ENCODE measurements at places on chromosomes 6 and 20. TPM values are rescaled to one million over a fixed set of nuclear protein-coding genes. Genes with fewer than 3 reads are reported as not detected.
A peak's percentile ranks its signal among the peaks of the same experiment; 100 is the strongest.

DNA sequence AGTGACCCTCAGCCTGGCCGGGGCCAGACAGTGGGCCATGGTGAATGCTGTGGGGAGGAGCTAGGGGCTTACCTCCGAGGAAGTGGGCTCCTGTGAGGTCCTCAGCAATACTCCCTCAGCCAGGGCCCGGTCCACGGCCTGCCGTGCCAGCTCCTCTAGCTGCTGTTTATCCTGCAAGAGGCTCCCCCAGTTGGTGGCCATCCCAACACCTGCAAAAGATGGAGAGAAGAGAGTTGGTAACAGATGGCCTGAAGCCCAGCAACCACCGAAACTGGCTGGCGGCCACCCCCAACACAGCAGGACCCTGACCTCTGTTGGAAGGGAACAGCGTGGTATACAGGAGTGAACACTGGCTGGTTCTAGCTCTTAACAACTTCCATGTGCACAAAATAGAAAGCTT, 4.0 kb downstream of the GSS start:
- DNase-seq = no peak
- peaks cover 26% of the 10 kb centered on the region for H3K36me3 ChIP-seq
- no peak overlapping the region for H3K27ac ChIP-seq

DNA sequence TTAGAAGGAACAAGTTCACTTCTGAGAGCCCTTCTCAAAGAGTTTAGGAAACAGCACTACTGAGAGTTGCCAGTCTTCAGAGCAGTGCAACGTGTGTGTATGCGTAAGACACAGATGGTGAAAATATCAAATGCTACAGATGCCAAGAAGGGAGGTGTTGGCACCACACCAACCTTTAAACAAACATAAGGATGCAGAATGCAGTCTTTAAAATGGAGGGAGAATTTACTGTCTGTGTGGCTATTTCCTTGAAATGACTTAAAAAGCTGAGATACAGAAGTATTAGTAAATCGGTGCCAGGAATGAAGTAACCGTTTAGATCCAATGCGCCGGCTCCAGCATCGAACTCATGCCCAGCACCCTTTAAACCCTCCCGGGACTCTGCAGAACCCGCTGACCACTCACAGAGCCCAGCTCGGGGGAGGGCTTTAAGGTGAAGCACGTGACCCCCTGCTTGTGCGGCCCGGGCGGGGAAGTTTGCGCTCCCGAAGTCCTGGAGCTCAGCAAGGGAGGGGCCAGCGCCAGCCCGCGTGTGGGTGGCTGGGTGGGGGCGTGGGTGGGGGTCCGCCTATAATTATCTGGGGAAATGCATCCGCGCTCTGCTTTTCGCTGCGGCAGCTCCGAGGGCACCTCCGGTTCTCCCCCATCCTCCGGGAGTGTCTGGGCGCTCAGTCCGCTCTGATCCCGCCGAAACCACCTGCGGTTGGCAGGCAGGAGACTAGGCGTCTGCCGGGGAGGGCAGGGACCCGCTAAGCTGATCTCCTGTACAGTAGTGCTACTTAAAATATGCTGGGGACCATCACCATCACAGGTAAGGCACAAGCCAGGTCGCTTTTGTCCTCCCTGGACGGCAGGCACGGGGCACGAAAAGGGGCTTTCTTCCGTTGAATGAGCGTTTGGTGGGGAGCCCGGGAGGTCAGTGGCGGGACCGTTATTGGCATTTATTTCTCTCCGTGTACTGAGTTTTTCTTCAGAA, 66.0 kb downstream of the ZBTB2 start:
- H3K4me3 ChIP-seq = peak overlapping the region; percentile 11
- DNase-seq = peak; percentile 29
- H3K4me1 ChIP-seq = peaks cover 11% of the 10 kb centered on the region
- H3K27me3 ChIP-seq = peaks cover 7% of the 10 kb centered on the region
- H3K36me3 ChIP-seq = no peaks in the 10 kb centered on the region

The DSN1 gene
- 27.5 TPM for total RNA-seq

DNA sequence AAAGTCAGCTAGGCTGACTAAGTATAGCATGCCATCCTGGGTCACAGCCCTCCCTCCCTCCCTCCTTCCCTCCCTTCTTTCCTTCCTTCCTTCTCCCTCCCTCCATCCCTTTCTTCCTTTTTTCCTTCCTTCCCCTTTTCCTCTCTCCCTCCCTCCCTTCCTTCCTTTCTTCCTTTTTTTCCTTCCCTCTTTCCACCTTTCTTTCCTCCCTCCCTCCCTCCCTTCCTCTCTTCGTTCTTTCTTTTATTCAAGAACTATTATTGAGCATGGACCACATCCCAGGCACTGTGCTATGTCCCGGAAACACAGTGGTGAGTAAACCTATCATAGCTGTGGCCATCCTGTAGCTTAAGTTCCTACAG, 106.2 kb upstream of the BACH2 start:
- peaks cover 26% of the 10 kb centered on the region for H3K4me1 ChIP-seq
- H3K27me3 ChIP-seq = no peaks in the 10 kb centered on the region
- no peak overlapping the region for H3K4me3 ChIP-seq
- no peak for DNase-seq
- no peak overlapping the region for H3K27ac ChIP-seq

GRCh38 chr20:61924858-61925554, 140.7 kb downstream of the TAF4 start:
- H3K36me3 ChIP-seq = no peaks in the 10 kb centered on the region
- no peak overlapping the region for H3K27ac ChIP-seq
- no peak for DNase-seq
- H3K27me3 ChIP-seq = no peaks in the 10 kb centered on the region
- H3K4me1 ChIP-seq = no peaks in the 10 kb centered on the region
- no peak overlapping the region for H3K4me3 ChIP-seq

The PMEPA1 gene
- total RNA-seq = 8.7 TPM

DNA sequence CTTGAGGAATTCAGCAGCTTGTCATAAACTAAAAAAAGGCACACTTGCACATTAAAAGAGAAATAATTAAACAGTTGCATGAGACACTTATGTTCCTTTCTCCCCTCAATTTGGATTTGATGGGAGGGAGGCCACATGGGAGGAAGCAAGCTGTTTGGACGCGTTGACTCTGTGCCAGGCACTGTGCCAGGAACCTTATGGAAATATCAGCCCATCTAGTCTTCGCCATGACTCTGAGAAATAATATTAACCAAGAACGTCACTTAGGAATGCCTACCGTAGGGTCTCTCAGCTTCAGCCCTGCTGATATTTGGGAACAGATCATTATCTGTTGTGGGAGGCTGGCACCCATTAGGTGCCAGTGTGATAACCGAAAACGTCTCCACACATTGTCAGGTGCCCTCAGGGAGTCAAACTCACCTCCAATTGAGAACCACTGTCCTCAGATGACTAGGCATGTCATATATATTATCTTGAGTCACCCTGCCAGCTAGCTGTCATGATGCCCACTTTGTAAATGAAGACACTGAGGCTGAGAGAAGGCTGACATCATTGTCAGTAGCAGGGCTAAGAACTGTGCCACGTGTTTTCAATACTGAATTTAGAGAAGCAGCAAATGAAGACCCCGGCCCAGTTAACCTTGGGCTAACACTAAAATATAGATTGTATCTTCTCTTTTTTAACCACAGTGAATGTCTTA, 36.1 kb downstream of the EYA2 start:
- no peaks in the 10 kb centered on the region for H3K4me1 ChIP-seq
- no peaks in the 10 kb centered on the region for H3K36me3 ChIP-seq
- H3K27ac ChIP-seq = no peak overlapping the region

GRCh38 chr6:45827952-45828530, 187.6 kb downstream of the CLIC5 start:
- no peak overlapping the region for H3K27ac ChIP-seq
- no peak for DNase-seq
- no peaks in the 10 kb centered on the region for H3K4me1 ChIP-seq
- no peaks in the 10 kb centered on the region for H3K27me3 ChIP-seq

The OLIG3 gene
- total RNA-seq = not detected

DNA sequence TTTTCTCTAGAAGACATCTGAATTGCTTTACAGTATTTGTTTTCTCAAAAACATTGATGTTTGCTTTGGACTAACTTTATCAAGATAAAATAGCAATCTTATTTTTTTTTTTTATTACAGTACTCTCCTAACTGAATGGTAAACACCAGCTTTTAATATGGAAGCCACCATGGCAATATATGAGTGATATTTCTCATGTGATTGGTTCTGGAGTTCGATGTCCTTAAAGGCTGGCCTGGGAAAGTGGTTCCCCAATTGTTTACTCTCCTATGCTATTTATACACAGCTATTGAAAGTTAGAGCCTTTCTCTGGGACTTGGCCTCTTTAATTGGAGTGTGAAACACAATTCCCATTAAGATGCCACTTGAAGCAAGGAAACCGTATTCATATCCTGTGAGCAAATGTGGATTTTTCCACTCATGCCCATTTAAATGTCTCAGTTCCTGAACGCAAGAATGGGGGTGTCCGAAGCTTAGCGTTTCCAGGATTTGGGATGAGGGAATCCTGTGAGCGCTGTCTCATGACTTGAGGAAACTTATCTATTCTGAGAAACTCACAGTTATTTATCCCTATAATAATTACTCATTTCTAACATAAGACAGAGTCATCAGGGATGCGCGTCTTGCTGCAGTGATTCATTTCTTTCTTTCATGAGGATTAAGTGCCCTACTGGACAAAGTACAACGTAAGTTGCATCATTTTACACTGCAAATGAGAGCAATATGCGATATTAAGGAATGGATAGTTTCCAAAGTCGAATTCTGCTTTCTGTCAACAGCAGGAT, 143.3 kb upstream of the PREP start:
- H3K27ac ChIP-seq = no peak overlapping the region
- no peaks in the 10 kb centered on the region for H3K36me3 ChIP-seq
- no peak overlapping the region for H3K4me3 ChIP-seq
- H3K27me3 ChIP-seq = no peaks in the 10 kb centered on the region
- DNase-seq = no peak
- no peaks in the 10 kb centered on the region for H3K4me1 ChIP-seq

DNA sequence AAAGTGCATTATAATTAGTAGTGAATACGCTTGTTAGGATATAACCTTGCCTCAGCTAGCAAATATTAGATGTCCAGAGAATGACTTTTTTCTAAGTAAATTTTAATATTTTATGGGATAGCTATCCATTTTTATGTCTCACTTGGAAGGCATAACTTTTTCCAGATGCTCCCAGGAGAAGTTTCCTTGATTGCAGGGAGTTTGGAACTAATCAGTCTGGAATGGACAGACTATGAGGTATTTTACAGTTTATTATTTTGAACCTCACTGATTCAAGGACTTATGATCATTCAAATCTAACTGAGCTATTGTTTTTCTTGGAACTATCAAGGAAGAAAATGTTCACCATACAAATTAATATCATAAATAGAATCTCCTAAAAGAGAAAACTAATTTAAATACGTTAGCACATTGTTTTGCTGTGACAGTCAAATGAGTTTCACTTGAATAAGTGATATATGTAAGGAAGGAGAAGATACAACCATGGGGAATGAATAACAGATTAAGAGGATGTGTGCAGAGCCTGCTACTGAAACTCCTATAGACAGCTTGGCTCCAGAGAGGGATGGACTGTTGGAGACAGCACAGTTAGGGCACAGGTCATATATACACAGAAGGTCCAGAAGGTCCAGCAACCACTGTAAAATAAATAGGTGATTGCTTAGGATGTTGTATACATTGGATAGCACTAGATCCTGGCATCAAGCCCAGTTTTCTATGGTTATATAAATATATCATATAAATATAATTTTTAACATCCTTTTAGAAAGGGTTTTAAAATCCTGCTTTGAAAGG, 20.6 kb upstream of the LCA5 start:
- H3K36me3 ChIP-seq = no peaks in the 10 kb centered on the region
- no peak overlapping the region for H3K27ac ChIP-seq
- H3K4me3 ChIP-seq = no peak overlapping the region
- DNase-seq = no peak

- H3K27me3 ChIP-seq = no peaks in the 10 kb centered on the region
- H3K27ac ChIP-seq = no peak overlapping the region
- H3K36me3 ChIP-seq = no peaks in the 10 kb centered on the region
- no peak overlapping the region for H3K4me3 ChIP-seq
- no peaks in the 10 kb centered on the region for H3K4me1 ChIP-seq
These were observed 2.8 kb downstream of the RFPL4B start for GRCh38 chr6:112349958-112350357.

DNA sequence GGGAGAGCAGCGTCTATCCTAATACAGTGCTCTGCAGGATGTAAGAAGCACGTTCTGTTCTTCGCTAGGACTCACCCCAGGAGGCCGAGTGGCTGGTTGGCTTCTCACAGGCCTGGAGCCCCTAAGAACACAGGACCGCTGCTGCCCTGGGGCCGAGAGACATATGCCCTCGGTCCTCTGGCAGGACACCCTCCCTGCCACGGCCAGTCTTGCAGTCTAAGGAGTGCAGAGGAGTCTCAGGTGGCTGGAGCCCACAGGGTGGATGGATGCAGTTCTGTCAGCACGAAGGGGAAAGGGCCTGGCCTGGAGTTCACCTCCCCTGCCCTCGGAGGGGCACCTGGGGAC, 96.5 kb downstream of the SMOC2 start:
- no peak overlapping the region for H3K27ac ChIP-seq
- no peaks in the 10 kb centered on the region for H3K36me3 ChIP-seq
- H3K4me3 ChIP-seq = no peak overlapping the region
- H3K27me3 ChIP-seq = no peaks in the 10 kb centered on the region

- no peaks in the 10 kb centered on the region for H3K27me3 ChIP-seq
- H3K36me3 ChIP-seq = no peaks in the 10 kb centered on the region
- no peaks in the 10 kb centered on the region for H3K4me1 ChIP-seq
- no peak overlapping the region for H3K4me3 ChIP-seq
- no peak for DNase-seq
These were observed 58.6 kb downstream of the NUDT3 start for GRCh38 chr6:34333858-34334257.

Measured in naive thymus-derived CD4-positive, alpha-beta T cell (primary cell).